ENCODE measurements at places on chromosomes 5 and 9.

DNA sequence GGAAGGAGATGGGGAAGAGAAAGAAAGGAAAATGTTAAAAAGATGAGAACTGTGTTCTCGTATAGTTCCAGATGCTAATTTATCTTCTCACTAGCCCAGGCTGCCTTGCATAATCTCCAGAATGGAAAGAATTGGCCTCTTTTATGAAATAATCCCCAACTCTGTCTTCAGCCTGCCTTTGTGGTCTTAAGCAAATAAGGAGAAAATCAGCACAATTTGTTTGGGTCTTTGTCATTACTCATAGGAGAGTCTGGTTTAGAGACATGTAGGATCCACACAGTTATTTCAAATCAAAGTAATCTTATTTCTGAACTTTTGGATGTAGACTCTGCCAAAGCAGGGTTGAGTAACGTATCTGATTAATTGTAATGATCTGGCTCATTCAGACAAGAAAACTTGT is 50.7 kb upstream of the CAMK4 start:
- no peak for DNase-seq

DNA sequence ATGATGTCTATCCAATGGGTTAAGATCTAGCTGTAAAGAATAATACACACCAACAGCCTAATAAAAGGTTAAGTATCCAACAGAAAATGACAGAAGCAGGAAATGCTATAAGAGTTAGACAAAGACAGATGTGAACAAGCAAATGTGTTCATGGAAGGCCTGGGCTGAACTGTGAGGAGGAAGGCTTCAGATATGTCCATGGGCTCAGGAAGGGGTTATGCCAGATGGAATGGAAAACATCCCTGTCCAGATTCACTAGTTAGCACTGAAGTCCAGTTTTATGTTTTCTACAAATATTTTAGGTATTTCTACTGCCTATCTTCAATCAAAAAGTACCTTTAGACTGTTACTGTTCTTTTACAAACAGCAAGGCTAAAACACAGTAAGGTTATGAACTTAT is 27.1 kb downstream of the ERAP1 start:
- DNase-seq = no peak

DNA sequence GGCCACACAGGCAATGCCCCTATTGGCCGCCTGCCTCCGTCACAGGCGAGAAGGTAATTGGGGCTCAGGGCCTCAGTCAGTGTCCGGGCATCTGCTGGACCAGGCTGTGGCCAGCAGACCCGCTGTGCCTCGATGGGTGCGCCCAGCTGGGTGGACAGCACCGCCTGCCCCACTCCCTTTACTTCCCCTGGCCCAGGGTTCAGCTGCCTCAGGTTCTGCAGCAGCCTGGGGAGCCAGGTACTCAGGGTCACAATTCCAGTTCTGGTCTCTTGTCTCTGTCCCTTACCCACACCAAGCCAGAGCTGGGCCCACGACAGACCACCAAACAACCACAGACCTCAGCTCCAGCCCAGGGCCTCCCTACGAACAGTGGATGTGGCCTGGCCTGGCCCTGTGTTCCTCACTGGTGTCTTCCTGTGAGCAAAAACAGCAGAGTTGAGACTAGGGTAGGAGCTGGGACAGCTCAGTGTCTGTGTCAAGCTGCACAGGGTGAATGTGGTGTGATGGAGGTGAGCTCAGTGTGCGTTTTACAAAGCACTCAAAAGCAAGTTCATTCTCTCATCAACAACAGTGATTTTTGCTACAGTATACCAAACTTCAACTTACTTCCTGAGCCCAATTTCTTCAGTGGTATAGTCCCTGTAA is 33.4 kb upstream of the SUSD3 start:
- DNase-seq = no peak

GRCh38 chr9:112061152-112061740 is 113.9 kb downstream of the SUSD1 start:
- DNase-seq = no peak

- no peak for DNase-seq
Observed at GRCh38 chr9:132474253-132474652, 64.2 kb downstream of the CFAP77 start.

- DNase-seq = no peak
Observed at GRCh38 chr5:82924226-82925060, 152.8 kb downstream of the TMEM167A start.

GRCh38 chr5:143084407-143084806 is 314.2 kb downstream of the ARHGAP26 start:
- DNase-seq = no peak

- DNase-seq = no peak
Observed at GRCh38 chr9:107215381-107215780, 67.7 kb upstream of the RAD23B start.

All from stimulated activated CD4-positive, alpha-beta T cell treated with anti-CD3 and anti-CD28 coated beads, Interleukin-15, amount 100 ng/mL, for 1 hour (primary cell).